ENCODE measurements at places on chromosomes 1 and 21. TPM values are rescaled to one million over a fixed set of nuclear protein-coding genes. Genes with fewer than 3 reads are reported as not detected.

GRCh38 chr1:91727763-91728162, 158.2 kb downstream of the TGFBR3 start:
- no peak for DNase-seq

- DNase-seq = peak; percentile 72
Measured at GRCh38 chr1:235093696-235094592, 34.7 kb downstream of the TOMM20 start.

DNA sequence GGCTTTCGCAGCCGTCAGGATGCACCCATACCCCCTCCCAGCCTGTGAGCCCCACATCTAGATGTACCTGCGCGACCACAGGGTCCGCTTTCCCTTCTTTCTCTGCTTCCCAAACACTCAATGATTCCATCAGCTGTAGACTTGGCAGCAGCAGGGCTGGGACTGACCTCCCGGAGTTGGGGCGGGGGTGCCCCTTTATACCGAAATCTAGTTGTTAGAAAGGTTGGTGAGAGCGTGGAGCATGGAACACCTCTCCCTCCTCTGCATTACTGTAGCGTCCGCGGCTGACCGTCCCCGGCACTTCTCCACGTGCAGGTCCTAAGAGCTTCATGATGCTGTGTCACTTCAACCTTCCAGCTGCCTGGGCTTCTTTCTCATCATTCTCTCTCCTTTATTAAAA, 21.1 kb upstream of the ACTRT2 start:
- DNase-seq = no peak

- DNase-seq = no peak
Measured at GRCh38 chr1:197917805-197918651, 856 bp downstream of the LHX9 start.

GRCh38 chr21:31670070-31670469, 10.6 kb downstream of the SOD1 start:
- no peak for DNase-seq

GRCh38 chr1:154784924-154785531, 85.1 kb downstream of the KCNN3 start:
- peak; percentile 85 for DNase-seq

DNA sequence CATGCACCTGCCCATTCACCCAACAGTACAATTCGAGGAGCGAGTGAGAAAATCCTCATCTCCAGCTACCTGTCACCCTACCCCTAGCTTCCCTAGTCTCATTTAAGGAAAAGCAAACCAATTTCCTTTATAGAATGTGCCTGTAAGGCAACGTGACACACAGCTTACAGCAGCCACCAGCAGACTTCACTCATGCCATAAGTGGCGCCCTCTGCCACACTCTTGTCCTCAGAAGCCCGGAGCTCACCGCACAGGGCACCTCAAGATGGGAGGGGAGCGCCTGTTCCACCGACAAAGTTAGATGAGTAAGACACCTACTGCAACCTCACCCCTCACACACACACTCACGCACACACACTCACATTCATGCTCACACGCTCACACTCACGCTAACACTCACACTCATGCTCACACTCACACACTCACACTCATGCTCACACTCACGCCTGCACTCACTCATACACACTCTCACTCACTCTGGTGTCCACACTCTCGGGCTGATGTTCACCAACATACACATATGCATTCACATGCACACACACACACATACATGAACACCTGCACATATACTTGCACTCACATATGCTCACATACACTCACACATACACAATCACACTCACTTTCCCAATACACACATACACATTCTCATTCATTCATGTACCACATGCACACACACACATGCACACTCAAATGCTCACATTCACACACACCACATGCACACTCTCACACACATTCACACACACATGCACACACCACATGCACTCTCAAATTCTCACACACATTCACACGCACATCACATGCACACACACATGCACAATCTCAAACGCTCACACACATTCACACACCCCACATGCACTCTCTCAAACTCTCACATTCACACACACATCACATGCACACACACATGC, 170.7 kb downstream of the PSMG1 start:
- DNase-seq = no peak

DNA sequence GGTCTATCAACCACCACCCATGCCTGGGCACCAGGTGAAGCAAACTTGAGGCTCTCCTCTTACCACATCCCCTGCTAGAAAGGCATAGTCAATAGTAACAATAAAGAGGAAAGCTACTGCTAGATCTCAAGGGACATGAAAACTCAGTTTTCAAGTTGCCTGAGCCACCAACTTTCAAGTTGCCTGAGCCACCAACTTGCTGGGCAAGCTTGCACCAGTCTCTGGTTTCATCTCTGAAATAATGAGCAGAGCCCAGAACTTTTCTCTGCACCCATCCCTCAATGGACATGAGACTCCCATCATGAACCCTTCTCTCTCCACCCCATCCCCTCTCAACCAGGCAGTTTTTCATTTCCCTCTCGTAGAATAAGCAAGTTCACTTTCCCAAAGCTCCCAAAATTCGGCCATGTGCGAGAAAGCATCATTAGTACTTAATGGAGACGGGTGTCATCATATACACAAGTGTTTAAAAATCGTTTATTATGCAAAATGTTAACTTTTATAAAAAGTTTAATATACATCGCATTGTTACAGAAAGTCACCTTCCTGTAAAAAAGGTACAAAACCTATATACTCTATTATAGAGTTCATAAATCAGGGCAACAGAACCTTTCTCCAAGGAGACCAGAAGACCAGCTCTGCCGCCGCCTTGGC, 1.7 kb downstream of the ID3 start:
- no peak for DNase-seq

- peak; percentile 76 for DNase-seq
Measured at GRCh38 chr21:14737922-14738321, 191.8 kb upstream of the SAMSN1 start.

GRCh38 chr21:46264690-46265144, 20.7 kb downstream of the MCM3AP start:
- no peak for DNase-seq

GRCh38 chr1:7580923-7581753, 190.0 kb upstream of the VAMP3 start:
- DNase-seq = no peak

GRCh38 chr1:115837740-115838421, 3.0 kb downstream of the NHLH2 start:
- DNase-seq = no peak

- DNase-seq = no peak
Measured at GRCh38 chr1:223001653-223002634, 141.1 kb downstream of the TLR5 start.

OPRD1 gene
- not detected for polyA plus RNA-seq

TFAP2E gene
- polyA plus RNA-seq = 0.51 TPM

GBP7 gene
- polyA plus RNA-seq = not detected

DNASE2B gene
- polyA plus RNA-seq = not detected

C1orf87 gene
- polyA plus RNA-seq = not detected

All from naive thymus-derived CD4-positive, alpha-beta T cell (primary cell).